ENCODE measurements at places on chromosomes 3 and 15.

GRCh38 chr3:158205994-158206393 is 96.1 kb downstream of the RSRC1 start:
- DNase-seq = no peak

- peak; percentile 26 for DNase-seq
These were observed 82.6 kb upstream of the ATP11B start for GRCh38 chr3:182710557-182711157.

DNA sequence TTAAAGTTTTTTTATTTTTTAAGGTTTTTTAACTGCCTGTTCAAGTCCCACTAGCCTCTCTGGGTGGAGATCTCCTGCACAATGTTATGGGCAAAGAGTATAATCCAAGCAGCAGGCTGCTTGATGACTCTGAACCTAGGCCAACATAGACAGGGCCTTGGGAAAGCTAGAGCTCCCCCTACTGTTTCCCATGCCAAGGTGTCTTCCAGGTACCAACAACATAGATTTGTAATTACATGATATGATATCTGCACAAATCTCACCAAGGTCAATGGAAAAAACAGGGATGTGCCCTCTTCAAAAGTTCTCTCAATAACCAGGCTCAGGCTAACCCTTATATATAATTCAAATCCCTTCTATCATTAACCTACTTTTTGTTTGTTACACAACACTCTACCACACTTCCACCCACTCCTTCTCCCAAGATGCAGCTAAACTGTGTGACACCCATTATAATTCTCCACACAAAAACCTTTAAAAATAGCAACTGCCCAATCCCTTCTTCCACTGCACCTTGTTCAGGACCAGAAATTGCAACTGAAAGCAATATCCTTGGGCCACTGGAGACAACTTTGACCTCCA is 43.8 kb downstream of the RBM15B start:
- peak; percentile 38 for DNase-seq

DNA sequence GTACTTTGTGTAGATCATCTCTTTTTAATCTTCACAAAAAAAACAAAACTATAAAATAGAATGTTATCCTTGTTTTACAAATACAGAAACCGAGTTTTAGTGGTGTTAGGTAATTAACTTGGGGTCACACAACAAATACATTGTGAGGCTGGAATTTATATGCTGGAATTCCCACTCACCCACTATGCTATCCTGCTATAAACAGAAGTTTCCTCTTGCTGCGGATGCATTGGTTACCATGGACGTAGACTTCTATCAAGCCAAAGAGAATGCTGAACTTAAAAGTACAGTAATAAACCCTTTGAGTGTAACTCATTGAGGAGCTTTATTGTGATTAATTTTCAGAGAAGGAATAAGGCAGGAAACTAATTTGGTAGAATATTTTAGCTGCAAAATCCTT is 9.2 kb downstream of the SNAP23 start:
- DNase-seq = no peak

GRCh38 chr3:36214460-36214859 is 165.8 kb upstream of the STAC start:
- no peak for DNase-seq

DNA sequence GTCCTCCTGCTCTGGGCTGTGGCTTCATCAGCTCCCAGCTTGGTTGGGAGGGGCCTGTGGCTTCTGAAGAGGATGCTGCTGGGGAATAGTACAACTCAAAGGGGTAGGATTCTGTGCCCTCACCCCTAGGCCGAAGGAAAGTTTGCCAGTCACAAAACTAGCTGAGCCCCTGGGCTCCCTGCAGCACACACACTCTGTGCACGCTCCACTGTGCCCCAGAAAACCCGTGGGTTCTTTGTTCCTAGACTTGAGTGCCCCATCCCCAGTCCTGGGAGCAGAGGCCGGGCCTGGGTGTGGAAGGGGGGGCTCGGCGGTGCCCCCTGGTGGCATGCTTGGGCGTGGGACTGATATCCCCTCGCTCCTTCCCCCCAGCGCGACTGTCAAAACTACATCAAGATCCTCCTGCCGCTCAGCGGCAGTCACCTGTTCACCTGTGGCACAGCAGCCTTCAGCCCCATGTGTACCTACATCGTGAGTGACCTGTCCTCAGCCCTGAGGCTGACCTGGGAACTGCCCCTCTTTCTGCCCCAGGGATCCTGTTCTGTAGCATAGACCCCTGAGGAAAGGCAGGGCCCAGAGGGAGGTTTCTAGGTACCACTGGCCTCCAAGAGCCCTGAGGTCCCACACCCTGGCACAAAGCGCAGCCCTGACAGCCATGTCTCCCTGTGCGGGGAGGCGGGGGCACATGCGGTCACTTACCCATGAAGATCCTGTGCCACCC is 14.2 kb downstream of the CIB1 start:
- peak; percentile 26 for DNase-seq

- peak; percentile 11 for DNase-seq
These were observed 525.1 kb upstream of the GOLIM4 start for GRCh38 chr3:168620854-168621253.

DNA sequence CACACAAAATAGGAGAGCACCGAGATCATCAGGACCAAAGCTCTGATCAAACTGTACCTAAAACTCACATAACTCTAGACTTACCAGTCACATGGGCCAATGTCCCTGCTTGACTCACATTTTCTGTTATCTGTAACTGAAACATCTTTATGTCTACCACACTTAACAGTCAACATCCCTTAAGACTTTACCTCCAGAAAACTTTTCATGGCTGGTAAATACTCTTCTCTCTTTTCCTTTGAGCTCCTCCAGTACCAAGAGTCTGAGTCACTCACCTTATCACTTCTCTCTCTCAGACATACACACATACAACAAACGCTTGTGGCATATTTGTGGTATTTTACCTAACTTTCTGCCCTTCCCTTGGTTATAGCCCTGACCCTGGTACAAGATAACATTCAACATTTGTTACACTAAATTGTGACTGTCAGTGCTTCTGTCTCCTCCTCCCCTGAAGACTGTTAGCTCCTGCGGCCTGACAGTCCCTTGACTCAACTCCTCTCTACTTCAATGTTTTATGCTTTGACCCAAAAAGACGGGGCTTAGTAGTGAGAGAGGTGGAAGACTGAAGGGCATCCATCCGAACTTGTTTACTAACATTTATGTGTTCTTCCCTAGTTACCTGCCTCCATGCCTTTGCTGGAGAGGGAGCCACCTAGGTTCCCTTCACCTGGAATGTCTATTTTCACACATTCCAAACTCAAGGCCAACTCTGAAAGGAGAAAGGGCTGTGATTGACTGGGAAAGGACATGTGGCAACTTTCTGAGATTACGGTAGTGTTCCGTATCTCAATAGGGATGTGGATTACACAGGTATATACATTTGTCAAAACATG is 3.7 kb upstream of the EFHB start:
- DNase-seq = peak; percentile 2

DNA sequence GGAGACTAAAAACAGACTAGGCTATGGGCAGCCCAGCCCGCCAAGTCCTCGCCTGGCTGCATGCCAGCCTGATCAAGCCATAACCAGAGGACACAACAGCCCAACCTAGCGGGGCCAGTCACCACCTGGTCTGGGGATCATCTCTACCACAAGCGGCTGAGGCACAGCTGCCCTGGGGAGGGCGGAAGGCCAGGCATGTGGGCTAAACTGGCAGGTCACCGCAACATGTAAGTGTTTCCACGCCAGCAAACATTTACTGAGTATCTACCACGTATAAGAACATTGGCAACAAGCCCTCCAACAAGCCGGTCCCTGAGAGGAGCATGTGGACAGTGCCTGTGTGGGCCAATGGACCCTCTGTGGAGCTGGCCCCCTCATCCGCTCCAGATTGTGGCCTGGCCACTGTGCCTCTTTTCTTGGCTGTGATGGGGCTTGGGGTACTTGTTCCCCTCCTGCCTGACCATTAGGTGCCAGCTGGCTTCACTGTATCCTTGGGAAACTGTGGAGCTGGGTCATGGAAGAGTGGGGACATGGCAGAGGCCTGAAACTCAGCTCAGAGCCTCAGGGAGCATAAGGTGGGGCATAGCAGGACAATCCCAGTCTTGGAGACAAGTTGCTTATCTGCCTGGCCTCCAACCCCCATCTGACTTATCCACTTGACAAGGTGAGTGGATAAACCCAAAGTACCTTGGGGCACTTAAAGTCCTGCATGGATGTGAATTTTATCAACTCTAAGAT is 9.0 kb downstream of the UBXN7 start:
- no peak for DNase-seq

- DNase-seq = no peak
These were observed 11.1 kb downstream of the ADAMTS17 start for GRCh38 chr15:100330629-100331215.

DNA sequence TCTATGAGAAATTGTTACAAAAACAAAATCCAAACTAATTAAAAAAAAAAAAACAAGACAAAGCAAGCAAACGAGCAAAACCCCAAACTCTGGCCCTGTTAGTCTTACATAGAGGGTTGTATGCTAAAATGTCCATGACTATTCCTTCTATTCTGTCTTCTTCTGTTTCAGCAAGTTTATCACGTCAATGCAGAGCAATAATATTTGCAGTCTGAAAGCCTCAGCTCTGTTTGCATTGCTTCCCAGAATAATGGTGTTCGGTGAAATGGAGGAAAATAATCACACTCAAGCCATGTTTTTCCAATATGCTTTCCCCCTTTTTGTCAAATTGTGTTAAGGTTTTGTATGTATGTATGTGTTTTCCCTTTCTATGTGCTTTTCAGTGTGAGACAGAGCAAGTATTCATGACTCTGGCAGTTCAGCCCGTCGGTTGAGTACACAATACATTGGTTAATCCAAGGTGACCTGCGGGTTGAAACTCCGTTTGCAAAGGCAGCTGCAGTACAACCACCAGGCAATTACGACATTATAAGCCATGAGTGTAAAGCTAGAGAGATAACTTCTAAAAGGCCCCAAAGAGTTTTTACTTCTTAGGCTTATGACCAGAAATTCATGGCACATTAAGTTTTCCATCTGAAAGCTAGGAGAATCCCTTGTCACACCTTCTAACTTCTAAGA is 34.9 kb upstream of the MAGI1 start:
- DNase-seq = no peak

- no peak for DNase-seq
These were observed 60.0 kb downstream of the APBA2 start for GRCh38 chr15:28945626-28946230.

DNA sequence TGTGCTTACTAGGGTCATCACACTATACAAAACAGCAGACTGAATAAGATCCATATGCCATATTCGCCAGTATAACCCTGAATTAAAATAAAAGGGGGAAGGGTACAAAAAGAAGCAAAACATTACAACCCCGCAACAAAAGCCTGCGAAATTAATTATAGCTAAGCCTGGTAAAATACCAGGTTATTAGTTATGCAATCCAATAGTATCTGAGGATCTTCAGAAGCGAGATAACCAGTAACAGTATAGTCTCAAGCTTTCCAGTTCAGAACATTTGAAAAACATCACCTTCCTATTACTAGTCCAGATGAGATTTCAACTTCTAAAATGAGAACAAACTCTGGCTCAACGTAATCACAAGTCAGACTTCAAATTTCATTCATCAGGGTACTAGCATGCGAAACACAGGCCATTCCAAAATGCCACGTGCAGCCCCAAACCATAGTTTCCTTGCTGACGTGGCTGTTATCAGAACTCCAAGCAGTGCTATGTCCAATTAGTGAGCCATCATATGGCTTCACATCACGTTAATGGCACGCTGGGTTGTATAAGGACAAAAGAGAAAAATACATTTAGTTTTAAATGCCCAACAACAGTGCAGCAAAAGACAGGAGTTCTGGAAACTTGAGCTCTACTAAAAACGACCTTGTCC is 1.1 kb downstream of the SSR3 start:
- peak; percentile 81 for DNase-seq

DNA sequence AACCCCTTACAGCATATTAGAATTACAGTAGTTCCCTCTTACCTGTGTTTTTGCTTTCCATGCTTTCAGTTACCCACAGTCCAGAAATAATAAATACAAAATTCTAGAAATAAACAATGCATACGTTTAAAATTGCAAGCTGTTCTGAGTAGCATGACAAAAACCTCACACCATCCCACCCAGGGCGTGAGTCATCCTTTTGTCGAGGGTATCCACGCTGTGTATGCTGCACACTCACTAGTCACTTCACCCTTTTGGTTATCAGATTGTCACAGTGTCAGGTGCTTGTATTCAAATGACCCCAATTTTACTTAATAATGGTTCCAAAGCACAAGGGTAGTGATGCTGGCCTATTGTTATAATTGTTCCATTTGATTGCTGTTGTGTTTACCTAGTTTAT is 72.5 kb upstream of the P3H2 start:
- DNase-seq = no peak

DNA sequence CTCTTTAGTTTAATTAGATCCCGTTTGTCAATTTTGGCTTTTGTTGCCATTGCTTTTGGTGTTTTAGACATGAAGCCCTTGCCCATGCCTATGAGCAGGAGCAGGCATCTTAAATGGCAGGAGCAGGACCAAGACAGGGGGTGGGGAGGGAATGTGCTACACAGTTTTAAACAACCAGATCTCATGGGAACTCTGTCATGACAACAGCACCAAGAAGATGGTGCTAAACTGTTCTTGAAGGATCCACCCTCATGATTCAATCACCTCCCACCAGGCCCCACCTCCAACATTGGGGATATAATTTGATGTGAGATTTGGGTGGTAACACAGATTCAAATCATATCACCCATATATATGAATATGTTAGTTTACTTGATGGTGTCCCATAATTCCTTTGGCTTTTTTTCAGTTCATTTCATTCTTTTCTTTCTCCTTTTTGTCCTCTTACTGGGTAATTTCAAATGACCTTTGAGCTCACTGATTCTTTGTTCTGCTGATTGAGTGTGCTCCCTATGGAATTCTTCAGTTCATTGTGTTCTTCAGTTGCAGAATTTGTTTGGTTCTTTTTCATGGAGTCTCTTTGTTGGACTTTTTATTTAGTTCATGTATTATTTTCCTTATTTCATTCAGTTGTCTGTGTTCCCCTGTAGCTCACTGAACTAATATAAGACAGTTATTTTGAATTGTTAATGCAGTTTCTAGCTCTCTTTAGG is 62.6 kb downstream of the DOCK3 start:
- no peak for DNase-seq

GRCh38 chr3:190077395-190078045 is 43.2 kb downstream of the P3H2 start:
- DNase-seq = no peak

GRCh38 chr3:125401402-125401801 is 26.3 kb upstream of the ZNF148 start:
- peak; percentile 91 for DNase-seq

DNA sequence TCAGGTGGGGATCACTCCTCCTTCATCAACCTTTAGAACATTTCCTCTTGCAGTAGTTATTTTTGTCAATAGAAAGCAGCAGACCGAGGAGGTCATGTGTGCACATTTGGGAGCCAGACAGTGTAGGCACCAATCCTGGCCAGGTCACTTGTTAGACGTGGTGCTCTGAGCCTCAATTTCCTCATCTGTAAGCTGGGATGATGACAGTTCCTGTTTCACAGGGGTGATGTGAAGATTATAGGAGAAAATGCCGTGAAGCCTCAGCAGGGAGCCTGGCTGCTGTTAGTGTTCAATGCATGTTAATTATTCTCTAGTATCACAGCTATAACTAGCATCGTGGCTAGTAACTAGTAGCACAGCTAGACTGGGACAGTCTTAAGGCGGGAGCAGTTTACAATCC is 64.7 kb downstream of the ATP2B2 start:
- DNase-seq = no peak

Measured in fibroblast of skin of scalp (primary cell).